ENCODE measurements at places on chromosomes 6 and 20. TPM values are rescaled to one million over a fixed set of nuclear protein-coding genes. Genes with fewer than 3 reads are reported as not detected.

GRCh38 chr6:84453499-84453898 is 226.1 kb upstream of the CEP162 start:
- DNase-seq, result no peak

GRCh38 chr20:34773726-34774125 is 51.7 kb downstream of the NCOA6 start:
- DNase-seq, result no peak

- no peak for DNase-seq
Measured at GRCh38 chr20:23094927-23095326, 8.8 kb upstream of the CD93 start.

Gene APCDD1L
- 2.4 TPM for total RNA-seq

DNA sequence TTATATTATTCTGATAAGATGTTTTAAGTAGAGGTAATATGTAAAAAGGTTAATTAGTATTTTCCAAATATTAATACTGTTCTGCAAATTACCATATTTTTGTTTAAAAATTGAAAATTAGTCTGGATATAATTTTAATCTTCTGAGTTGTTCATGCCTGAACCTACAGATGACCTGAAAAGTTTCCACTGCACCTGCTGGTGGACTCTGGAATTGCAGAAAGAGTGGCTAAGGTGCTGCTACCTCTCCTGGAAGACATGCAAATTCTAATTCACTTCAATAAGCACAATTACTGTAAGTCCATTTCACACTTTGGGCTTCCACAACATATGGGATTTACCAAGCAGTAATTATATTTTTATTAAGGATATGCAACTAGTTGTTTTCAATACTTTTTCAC is 77.7 kb upstream of the OLIG3 start:
- peak; percentile 13 for DNase-seq

DNA sequence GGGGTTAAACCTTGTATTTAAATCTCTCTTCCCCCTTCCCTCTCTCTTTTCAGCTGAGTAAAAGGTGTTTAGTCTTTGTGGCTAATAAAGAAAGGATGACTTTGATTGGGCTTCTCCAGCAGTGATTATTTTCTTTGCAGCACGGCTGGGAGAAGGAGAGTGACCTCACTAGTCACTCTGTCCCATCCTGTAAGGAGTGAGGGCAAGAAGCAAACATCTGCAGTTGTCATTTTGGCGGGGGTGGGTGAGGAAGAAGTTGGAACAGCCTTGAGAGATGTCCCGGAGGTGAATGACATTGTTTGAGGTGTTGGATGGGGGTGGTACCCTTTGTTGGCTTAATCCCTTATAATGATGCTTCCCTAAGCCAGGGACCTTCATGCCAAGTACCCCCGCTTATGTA is 223.6 kb downstream of the EYA2 start:
- DNase-seq, result no peak

Gene FNDC11
- total RNA-seq, result 1.8 TPM

Gene C6orf132
- total RNA-seq, result 0.02 TPM

All from A172 (cell line).